ELR (cell line): ENCODE measurements at places on chromosomes 16 and 17.

DNA sequence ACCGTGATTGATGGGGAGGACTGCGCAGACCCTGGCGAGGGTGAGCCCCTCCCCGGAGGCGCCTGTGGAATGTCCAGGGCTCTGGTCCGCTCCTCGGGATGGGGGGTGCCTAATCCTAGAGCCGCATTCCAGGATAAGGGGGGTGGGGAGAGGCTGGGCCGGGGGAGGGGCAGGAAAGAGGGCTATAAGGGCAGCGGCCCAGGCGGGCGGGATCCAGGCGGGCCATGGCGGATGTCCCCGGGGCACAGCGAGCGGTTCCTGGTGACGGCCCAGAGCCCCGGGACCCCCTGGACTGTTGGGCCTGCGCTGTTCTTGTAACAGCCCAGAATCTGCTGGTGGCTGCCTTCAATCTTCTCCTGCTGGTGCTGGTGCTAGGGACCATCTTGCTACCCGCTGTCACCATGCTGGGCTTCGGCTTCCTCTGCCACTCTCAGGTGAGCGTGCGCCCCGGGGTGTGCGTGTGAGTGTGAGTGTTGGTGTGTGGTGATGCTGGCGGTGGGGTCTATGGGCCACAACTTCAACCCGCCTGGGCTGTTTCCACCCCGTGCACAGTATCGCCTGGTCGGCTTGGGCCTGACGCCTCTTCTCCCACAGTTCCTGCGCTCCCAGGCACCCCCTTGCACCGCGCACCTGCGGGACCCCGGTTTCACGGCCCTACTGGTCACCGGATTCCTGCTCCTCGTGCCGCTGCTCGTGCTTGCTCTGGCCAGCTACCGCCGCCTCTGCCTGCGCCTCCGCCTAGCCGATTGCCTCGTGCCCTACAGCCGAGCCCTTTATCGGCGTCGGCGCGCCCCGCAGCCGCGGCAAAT, at the start of gene TMEM88:
TSS of gene TMEM88 (plus strand) at position 216 of the 809 bp plus-strand sequence. CDS start at position 225, 9 bp downstream.
- no peak for DNase-seq

DNA sequence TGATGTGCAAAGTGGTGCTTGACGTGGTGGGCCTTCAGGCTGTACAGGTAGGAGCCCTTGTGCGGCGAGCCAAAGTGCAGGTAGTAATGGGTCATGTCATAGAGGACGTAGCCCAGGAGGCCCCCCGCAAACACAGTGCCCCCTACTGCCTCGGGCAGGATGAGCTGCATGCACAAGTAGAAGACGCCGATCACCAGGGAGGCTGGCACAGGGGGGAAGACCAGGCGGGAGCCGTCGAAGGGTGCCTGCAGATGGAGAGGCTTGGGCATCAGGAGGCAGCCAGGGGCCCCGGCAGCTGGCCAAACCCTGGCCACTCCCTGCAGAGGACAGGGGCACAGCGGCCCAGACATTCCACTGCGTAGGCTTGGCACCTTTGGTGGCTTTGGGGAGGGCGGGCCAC, 15.7 kb upstream of the MLKL start:
- DNase-seq: no peak

GRCh38 chr17:41586863-41587495, at the start of gene KRT14:
TSS of gene KRT14 (minus strand) at chr17:41586895. CDS start at chr17:41586834, 61 bp downstream.
- no peak for DNase-seq

DNA sequence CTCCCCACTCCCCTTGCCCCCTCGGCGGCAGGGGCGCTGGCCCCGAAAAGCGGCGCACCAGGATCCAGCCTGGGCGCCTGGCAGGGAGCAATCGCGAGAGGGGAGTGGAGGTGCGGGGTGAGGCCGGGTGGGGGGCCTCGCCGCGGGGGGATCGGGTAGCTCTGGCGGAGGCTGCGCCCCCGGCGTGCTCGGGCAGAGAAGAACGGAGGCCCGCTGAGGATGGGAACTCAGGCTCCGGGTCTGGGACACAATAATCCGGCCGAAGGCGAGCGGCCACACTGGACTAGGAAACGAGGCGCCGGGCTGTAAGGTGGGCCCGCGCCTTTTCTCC, 721 bp upstream of the PCGF2 start:
- DNase-seq: no peak

GRCh38 chr16:9114112-9114511, 22.7 kb downstream of the HAPSTR1 start:
- no peak for DNase-seq

DNA sequence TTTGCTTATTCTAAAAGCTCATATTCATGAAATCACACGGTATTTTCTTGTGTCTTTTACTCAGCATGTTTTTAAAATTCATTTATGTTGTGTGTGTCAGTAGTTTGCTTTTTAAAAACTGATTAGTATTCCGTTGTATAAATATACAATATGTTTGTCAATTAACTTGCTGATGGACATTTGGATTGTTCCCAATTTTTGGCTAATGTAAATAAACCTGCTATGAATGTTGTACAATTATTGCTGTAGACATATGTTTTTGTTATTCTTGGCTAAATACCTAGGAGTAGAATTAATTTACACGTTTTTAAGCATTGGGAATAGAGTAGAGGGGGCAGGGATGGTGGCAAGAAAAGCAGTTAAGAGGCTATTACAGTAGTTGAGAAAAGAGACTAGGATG, 199.5 kb upstream of the CCL2 start:
- no peak for DNase-seq

DNA sequence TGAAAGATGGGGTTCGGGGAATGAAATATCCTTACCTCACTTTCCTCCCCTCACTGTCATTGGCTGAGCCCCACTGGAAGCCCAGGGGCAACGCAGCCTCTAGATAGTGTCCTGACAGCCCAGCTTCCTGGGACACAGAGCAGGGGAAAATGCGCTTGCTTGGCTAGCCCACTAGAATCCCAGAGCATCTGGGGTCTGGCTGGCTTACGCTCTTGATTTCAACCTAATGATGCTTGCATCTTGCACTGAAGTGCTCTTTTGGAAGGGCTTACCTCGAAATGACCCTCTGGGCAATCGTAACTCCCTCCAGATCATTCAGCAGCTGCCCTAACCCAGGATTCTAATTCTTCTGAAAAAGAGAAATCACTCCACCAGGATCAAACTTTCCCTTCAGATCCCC, 147.6 kb downstream of the SOX9 start:
- no peak for DNase-seq

DNA sequence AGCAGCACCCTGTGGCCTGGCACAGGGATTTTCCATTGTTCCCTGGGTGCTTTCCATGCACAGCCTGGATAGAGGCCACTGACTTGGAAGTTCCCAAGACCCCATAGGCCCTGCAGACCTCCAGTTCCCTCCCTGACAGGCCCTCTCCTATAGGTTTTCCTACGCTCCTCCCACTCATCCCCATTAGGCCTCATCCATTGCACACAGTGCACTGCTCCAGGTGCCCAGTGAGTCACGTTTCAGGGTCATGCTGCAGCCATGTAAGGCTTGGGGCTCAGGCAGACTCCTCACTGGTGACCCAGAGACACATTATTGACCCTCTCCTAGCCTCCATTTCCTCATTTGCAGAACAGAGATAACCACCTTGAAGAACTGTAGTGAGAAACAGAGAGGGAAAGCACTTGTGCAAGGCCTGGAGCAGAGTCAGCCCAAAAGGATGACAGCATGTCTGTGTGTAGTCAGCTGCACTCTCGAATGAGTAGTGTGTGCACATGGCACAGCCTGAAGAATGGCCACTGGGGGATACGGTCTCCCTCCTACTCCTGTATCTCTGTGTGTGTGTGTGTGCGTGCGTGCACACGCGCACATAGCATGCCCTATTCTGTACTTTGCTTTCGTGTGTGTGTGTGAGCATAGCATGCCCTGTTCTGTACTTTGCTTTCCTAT, 26.8 kb downstream of the DRC3 start:
- peak; percentile 29 for DNase-seq

DNA sequence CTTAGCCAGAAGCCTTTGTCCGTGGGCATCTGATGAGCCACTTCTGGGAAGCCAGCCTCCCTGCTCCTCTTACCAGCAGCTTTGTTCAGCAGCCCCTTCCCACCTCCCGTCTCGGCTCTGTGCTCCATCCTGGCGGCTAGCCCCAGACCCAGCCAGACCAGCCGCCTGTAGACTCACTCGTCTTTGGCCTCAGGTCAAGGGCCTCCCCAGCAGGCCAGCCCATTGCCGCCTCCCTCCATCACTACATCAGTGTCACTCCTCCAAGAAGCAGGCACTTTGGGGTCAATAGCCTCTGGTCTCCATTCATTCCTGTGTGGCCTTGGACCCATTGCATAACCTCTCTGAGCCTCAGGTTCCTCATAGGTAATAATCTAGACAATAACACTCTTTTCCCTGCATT, 20.9 kb upstream of the CRHR1 start:
- DNase-seq: no peak

- peak; percentile 90 for DNase-seq
Observed at GRCh38 chr17:43723697-43724359, 34.8 kb downstream of the SOST start.

DNA sequence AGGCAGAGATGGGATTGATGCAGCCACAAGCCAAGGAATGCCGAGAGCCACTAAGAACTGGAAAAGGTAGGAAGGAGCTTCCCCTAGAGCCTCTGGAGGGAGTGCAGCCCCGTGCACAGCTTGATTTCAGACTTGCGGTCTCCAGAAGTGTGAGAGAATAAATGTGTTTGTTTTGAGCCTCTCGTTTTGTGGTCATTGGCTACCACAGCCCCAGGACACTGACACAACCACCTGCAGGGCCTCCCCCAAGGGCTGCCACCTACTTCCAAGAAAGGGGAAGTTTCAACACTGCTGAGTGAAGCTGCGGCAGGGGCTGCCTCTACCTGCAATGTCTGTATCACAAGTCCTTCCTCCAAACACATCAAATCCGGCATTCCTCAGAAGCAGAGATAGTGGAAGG, 346.9 kb downstream of the C16orf95 start:
- DNase-seq: no peak

DNA sequence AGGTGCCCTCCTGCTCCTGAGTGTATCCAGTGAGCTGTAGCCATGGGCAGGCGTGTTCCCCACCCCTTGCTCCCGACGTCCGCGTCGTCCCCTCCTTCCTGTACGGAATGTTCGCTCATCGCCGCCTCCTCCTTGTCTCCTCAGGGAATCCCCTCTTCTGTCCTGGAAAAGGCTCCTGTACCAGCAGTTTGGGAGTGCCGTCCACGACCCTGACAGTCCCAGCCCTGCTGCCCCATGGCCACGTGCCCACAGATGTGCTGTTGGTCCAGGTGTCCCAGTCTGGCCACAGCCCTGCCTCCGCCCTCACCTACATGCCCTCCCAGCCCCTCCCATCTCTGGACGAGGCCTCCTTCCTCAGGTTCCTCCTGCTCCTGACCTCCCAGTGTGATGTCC, 30.2 kb downstream of the OR1D5 start:
- no peak for DNase-seq

DNA sequence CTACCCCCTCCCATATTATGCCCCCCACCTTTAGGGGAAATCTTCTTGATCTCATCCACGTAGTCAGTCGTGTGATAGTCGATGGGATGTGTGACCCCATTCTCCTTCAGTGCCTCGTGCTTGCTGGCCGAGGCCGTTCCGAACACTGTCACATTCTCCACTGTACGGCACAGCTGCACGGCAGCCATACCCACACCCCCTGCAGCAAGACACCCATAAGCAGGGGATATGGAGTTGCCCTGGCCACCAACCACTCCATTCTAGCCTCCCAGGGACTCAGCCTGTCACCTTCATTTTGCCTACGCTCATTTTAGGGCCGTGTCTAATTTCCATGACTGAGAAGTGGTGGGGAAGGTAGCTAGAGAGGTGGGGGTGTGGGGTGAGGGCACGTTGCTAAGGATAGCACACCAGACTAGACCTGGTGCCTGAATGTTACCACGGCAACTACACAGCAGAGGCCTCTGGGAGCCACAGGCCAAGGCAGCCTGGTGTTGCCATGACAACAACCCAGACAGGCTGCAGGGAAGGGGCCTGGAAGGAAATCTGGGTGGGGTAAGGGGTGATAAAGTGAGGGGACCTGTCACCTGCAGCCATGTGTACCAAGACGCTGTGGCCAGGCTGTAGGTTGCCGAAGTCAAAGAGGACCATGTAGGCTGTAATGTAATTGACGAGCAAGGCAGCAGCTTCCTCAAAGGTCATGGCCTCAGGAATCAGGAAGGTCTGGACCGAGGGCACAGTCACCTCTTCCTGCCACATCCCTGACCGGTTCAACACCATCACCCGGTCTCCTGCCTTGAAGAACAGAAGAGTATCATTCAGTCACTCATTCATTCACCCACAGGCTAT, 4.0 kb downstream of the VAT1 start:
- no peak for DNase-seq

- DNase-seq: peak; percentile 78
Observed at GRCh38 chr17:40399185-40399584, 18.5 kb downstream of the TOP2A start.

- peak; percentile 67 for DNase-seq
Observed at GRCh38 chr17:2157675-2158395, 102.9 kb downstream of the HIC1 start.

DNA sequence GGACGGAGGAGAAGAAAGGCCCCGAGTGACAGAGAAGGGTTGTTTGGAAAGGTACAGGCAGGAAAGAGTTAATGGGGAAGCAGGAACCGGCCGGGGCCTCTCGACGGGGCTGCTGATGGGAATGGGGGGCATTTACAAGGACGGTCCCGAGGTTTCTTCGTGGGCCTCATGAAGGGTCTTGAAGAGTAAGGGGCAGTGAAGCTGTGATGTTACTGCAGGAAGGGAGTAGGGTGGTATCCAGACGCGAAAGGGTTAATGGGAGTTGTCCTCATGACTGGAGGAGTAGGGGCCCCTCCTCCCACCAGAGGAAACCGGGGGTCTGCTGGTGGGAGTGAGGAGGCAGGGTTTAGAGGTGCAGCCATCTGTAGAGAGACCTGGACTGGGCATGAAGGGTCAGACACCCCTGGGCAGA, 481 bp downstream of the PDK2 start:
- DNase-seq: no peak

- DNase-seq: no peak
Observed at GRCh38 chr17:10767232-10767631, 36.7 kb downstream of the TMEM238L start.

DNA sequence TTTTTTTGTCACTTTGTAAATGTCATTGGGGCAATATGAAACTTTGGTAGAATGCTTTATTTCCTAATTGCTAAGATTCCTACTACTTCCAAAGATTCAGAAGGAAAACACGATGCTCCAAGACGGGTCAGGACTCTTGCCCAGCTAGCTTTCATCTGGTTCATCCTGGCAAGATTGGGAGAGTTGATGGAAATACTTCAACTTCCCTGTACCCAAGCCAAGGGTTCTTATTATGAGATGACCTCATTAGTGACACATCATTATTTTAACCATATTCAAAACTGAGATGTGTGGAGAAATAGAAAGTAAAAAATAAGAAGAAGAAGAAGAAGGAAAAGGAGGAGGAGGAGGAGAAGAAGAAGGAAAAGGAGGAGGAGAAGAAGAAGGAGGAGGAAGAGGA, 25.6 kb downstream of the SOX9 start:
- no peak for DNase-seq

- DNase-seq: no peak
Observed at GRCh38 chr17:34609210-34609609, 29.8 kb downstream of the TMEM132E start.

DNA sequence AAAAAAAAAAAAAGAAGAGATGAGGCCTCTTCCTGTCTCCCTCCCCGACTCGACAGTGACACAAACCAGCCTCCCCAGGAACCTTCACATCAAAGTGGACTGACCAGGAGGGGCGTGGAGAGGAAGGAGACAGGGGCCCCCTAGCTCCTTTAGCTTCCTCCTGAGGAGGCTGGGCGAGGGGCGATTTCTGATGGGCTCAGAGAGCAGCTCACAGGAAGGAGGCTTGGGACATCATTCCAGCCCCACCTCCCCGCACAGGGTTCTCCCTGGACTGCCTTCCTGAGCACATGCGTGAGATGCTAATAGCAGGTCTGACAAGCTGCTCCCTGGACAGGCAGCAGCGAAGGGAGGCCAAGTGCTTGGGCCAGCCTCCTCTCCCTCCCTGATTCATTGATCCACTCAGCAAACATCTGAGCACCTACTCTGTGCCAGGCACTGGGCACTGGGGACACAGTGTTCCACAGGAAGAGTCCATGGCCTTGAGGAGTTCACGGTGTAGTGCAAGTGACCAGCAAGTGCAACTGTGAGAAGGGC, 14.4 kb upstream of the DOK4 start:
- DNase-seq: no peak
